Naive thymus-derived CD4-positive, alpha-beta T cell (primary cell): ENCODE measurements at places on chromosomes 7 and 10. TPM values are rescaled to one million over a fixed set of nuclear protein-coding genes. Genes with fewer than 3 reads are reported as not detected.

- DNase-seq, result peak; percentile 67
These were observed 8.0 kb downstream of the KLF6 start for GRCh38 chr10:3776796-3777571.

The MMD2 gene
- not detected in 2 replicates for total RNA-seq

The RBP3 gene
- not detected for total RNA-seq

GRCh38 chr7:78444267-78444666 lies 645.7 kb downstream of the PHTF2 start:
- no peak for DNase-seq

- peak; percentile 35 for DNase-seq
These were observed 8.4 kb upstream of the PVRIG start for GRCh38 chr7:100211342-100211780.

The HOXA3 gene
- total RNA-seq, result not detected

The SAMD8 gene
- total RNA-seq, result 23.9 TPM

The MEIG1 gene
- 0.81 and 1.9 TPM in 2 replicates for total RNA-seq

GRCh38 chr10:94091649-94092048 lies 97.9 kb downstream of the PLCE1 start:
- DNase-seq, result no peak

GRCh38 chr7:27435461-27435860 lies 192.9 kb downstream of the EVX1 start:
- no peak for DNase-seq

The C10orf71 gene
- not detected for total RNA-seq

The TRIM73 gene
- total RNA-seq, result 33.2 TPM
